GM13977 (cell line): ENCODE measurements at places on chromosomes 4 and X.

DNA sequence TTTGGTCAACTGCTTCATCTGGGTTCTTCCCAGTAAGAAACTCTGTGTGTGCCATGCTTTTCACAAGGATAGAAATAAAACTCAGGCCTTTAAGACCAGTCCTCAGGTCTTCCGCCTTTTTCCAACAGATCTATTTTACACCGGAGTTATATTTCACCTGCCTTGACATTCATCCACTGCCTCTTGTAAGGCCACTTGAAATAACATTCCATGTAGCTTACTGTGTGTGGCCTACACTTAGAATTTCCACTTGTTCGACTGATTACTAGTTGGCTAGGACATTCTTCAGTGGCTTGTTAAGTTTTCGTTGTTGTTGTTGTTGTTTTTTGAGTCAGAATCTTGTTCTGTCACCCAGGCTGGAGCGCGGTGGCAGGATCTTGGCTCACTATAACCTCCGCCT is 92.8 kb upstream of the UNC5C start:
- no peak for DNase-seq

DNA sequence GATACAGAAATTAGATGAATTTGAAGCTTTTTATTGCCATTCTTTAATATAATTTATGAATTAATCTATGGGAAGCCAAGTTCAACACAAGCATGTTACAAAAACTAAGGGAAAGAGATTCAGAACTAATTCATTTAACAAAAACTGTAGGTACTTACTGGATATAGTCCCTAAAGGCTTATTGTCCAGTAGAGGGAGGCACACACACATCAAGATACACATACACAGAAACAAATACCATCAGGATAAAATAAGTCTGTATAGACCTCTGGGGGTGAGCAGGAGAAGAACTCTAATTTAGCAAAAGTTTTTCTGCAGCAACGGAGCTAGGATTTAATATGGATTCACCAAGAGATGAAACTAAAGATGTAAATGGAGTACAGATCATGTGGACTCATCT is 83.0 kb upstream of the IL13RA1 start:
- DNase-seq, result no peak

DNA sequence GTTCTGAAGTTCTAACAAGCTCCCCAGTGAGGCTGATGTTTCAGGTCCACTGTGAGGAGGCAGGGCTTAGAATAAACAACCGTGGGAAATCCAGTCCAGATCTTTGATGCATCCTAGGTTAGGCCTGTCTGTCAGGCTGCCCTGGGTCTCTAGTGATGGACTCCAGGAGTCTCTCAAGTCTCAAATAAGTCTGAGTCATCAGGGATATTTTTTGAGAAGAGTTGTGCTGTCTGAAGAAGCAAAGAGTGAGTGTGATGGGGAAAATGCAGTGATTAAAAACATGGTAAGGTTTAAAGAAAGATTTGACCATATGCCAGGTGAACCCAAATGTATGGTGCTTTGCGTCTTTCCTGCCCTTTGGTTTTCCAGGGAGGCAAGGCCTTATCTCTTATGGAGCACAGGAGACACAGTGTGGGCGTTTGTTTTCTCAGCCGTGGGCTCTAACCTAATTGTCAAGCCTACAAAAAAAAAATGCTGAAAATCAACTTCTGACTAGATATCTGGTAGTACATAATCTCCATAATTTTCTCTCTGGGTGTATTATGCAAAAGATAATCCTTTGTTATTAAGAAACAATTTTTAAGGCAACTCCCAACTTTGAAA is 100.7 kb downstream of the PTTG2 start:
- DNase-seq, result no peak

DNA sequence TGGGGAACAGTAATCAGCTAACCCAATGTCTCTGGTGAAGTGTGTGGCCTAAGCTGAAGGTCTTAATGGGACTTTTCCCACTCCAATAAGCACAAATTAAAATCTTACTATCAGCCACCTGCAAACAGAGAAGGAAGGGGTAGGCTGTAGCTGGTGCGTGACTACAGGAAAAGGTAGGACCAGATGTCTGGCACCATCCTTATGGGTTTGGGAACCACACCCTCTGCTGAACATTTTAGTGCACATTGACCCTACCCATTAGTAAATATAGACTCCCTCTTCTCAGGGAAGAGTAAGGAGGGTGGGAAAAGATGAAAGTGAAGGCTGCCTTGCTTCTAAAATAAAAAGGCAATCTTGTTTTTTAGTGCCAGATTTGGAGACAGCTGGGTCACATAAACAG is 602.8 kb downstream of the FAT4 start:
- DNase-seq, result no peak

- DNase-seq, result no peak
Measured at GRCh38 chr4:141711211-141711610, 74.8 kb downstream of the IL15 start.

- DNase-seq, result no peak
Measured at GRCh38 chr4:10035130-10035529, 13.8 kb upstream of the SLC2A9 start.

- no peak for DNase-seq
Measured at GRCh38 chr4:186204103-186204559, 12.8 kb downstream of the CYP4V2 start.

- no peak for DNase-seq
Measured at GRCh38 chr4:159497936-159498335, 395.1 kb downstream of the RAPGEF2 start.
